Effector CD8-positive, alpha-beta T cell (primary cell): ENCODE measurements at places on chromosomes 2 and 18.

- DNase-seq, result no peak
These were observed 161.7 kb downstream of the INSIG2 start for GRCh38 chr2:118250001-118250400.

DNA sequence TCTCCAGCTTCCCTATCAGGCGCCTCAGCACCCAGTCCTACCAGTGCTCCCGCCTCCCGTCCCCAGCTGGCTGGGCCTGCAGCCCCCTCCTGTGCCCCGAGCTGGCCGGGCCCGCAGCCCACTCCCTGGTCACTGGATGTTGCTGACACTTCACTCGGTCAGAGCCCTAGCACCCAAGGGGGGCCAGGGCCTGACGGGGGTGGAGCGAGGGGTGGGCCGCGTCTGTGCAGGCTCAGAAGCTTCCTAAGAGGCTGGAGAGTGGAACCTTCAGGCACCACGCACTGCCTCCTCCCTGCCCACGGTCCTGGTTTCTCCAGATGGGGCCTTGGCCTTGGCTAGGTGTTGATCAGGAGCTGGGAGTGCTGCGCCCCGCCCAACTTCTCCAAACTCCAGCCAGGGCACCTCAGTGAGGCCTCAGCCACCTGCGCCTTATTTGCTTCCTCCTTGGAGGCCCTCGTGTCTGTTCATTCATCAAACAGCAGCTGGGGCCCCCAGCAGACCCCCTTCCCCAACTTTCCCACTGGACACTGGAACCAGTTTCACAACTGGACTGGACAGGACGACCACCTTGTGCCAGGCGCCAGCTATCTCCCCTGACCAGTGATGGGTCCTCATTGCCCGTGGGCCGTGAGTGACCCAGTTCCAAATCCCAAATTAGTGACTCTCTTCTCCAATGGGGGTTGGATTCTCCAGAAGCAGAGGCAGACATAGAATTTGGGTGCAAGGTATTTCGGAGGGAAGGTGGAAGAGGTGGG, 16.7 kb downstream of the CAPN10 start:
- DNase-seq, result no peak

GRCh38 chr2:58907644-58908043, 666.5 kb upstream of the FANCL start:
- no peak for DNase-seq

GRCh38 chr2:160266037-160266551, 66.0 kb upstream of the ITGB6 start:
- no peak for DNase-seq

- no peak for DNase-seq
These were observed 469.0 kb downstream of the MEIS1 start for GRCh38 chr2:66903745-66904465.

DNA sequence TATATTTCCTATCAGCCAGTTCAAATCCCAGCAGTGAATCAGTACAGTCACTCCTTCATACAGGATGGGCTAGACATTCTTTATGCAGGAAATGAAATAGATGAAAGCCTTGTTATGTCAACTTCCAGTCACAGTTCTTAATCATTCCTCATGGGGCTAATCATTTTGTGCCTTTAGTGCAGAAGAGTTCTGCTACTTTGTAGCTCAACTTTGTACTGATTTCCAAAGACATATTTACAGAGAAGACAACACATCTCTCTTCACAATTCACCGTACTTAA, 593.9 kb upstream of the NETO1 start:
- DNase-seq, result no peak

- DNase-seq, result no peak
These were observed 68.6 kb downstream of the COL6A3 start for GRCh38 chr2:237345411-237345810.

DNA sequence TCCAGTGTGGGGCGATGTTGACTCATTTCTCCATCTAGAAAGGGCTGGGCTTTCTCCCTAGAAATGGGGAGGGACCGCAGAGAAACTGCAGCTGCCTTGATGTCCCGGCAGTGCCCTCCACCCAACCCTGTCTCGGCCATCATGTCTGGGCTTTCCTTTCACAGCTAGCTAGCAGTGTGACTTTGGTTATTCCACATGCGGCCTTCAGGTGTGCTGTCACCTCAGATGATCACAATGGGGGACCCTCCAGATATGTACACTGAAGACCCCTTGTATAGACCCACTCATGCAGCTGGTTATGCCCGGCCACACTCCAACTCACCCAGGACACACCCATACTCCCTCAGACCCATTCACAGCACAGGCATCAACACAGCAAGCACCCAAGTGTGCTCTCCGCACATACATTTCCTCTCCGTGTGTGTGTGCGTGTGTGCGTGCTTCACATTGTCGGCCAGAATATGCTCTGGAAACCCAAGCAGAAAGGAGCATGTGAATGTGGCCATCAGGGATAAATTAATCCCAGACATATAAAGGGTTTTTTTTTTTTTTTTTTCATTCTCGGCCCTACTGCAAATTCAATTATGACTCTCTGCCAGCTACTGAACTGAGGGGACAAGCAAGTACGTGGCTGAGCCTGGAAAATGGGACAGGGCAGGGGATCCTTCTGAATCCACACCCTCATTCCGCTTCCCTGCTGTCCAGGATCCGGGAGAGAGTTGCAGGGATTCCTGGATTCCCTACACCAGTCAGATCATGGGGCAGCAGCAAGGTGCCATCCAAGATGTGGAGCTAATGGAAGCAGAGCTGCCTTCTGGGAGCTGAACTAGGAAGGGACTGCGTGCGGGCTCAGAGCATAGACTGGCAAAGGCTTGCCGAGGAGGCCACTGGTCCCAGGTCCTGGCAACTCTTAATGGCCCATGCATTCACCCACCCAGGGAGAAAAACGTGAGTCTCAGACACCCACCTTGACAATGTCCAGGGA, 240.2 kb downstream of the DYSF start:
- DNase-seq, result no peak

DNA sequence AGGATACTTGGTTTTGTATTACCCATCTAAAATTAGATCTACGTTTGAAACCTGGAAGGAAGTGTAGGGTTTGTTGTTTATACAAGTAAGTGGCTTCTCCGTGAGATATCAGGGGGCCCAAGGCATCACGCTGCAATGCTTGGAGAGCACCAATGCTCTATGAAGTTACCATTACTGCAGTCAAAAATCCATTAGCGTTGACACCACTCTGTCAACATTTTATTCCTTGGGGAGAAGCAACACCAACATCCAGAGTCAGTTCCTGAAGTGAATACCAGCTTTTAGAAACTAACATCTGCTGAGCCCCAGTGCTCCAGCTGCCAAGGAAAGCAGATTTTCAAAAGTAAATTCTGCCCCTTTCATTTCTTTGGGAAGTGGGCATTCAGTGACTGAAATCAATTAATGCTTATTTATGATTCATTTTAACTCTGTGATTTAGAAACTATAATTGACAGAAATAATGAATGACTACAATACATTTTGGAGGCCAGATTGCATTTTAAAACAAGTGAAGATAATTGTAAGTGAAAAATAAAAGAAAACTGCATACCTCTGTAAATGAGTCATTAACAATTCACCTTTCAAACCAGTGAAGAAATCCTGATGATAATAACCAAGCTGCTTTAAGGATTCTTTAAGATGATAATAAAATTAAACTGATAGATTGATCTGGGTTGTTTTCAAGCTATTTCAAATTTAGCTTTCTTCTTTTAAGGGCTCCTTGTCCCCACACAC, 30.5 kb downstream of the LRP1B start:
- DNase-seq, result no peak

DNA sequence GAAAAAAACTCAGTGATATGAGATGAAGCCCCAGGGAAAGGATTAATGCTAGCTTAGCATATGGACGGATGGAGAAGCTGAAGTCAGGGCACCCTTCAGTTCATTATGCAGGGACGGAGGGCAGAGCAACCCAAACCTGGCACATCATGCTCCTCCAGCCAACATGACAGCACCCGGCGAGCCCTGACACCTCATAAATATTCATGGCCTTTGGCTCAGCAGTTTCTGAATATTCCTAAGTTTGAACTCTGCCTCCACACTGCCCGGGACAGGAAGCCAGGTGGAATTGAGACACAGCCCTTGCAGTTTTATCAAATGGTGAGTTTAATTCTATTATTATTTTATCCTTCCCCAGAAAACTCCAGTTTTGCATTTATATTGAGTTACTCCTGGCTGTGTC, 87.3 kb upstream of the SH3BP4 start:
- DNase-seq, result no peak

- no peak for DNase-seq
These were observed 31.4 kb downstream of the MYO5B start for GRCh38 chr18:50163505-50163904.

- DNase-seq, result no peak
These were observed 38.0 kb upstream of the SMCHD1 start for GRCh38 chr18:2617401-2617998.

- DNase-seq, result no peak
These were observed 76.2 kb downstream of the DCDC2C start for GRCh38 chr2:3779496-3780049.

DNA sequence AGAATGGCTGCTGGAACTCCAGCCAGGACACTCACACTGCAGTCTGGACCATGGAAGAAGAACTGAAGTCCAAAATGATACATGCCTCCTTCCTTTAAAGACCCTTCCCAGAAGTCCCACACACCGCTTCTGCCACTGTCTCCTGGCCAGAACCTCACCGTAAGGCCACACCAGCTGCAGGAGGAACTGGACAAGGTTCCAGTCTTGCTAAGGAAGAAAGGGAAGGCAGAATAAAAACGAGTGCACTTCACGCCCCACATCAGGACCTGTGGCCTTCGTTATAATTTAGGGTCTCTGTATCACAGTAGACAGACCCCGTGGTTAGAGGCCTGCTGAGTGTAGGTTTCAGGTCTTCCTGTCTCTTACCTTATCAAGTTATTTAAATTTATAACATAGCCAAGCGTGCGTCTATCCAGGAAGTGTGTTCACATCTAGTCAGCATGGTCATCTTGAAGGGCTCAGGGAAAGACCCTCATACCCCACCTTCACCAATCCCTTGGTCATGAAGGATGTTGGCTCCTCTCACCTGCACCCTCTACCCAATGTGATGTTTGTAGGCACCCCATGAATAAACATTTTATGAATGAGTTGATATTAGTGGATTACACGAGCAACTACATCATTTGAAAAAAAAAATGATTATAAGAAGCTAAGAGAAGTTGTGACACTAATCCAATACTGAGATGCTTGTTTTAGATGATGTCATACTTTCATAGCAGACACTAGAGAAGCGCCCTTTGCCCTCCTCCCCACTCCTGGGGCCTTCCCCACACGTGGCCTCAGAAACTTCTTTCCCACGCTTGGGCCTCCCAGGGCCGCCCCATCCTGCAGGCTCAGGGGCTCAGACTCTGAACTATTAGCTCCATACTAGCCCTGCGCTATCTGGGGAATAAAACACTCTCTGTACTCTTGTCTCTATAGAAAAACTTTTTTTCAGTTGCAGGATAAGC, 157.6 kb downstream of the FAM210A start:
- DNase-seq, result no peak
